ENCODE measurements at places on chromosomes 4 and X.

DNA sequence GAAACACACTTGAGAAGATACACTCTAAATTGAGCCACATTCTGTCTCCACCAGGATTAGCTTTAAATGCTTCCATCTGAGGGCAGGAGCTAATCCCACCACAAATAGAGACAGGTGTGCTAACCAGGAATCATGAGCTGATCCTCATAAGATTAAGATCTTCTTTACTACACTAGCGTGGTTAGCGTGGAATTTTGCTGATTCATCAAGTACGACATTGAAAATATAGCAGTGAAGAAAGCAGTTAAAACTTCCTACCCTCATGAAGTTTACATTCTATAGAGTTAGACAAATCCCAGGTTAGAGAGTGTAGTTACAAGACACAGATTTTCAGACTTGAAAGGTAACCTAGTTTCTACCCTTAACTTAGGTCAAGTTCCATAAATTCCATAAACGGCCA lies 5.3 kb upstream of the APELA start:
- DNase-seq = no peak

DNA sequence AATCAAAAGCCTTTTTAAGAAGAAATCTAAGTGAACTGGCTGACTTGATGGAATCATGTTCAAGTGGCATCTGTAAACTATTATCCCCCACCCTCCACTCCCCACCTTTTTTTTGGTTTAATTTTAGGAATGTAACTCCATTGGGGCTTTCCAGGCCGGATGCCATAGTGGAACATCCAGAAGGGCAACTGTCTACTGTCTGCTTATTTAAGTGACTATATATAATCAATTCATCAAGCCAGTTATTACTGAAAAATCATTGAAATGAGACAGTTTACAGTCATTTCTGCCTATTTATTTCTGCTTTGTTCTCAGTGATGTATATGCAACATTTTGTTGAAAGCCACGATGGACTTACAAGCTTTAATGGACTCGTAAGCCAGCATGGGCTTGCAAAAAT lies 162.3 kb downstream of the STIM2 start:
- no peak for DNase-seq

GRCh38 chr4:184450045-184450444 lies 24.3 kb downstream of the IRF2 start:
- no peak for DNase-seq

DNA sequence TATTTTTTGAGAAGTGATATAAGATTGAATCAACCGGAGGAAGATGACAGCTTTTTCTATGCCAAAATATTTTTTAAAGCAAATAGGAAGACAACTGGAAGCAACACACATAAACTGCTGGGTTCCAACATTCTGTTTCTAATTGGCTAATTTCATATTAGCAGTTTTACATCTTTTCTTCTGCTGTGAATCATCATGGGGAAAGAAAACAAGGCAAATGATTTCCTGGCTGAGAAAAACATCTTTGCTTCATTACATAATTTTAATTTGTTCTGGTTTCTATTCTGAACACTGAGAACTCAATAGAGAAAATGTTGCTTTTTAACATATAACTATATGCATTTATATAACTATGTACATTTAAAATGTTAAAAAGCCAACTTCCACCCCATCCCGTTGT lies 2518.5 kb downstream of the ARAP2 start:
- no peak for DNase-seq

GRCh38 chrX:154477891-154478477 lies 1.1 kb downstream of the LAGE3 start:
- no peak for DNase-seq

DNA sequence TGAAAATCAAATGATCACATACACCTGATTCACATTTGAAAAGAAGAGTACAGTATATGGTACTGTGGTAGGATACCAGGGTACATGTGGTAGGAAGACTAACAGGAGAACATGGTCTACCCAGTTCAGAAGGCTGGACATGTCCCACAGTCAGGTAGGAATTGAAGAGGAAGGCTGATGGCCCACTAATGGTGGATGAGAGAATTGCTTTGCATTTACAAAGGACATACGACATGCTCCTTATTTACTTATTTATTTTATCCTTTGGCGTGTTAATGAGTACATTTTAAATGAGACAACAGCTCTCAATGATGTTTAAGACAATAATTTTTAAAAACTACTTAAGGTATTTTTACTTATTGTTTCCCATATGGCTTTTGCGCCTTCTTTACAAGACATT lies 106.7 kb upstream of the BMP2K start:
- DNase-seq = no peak

- no peak for DNase-seq
These were observed 1.3 kb downstream of the CXCL10 start for GRCh38 chr4:76022031-76022430.

DNA sequence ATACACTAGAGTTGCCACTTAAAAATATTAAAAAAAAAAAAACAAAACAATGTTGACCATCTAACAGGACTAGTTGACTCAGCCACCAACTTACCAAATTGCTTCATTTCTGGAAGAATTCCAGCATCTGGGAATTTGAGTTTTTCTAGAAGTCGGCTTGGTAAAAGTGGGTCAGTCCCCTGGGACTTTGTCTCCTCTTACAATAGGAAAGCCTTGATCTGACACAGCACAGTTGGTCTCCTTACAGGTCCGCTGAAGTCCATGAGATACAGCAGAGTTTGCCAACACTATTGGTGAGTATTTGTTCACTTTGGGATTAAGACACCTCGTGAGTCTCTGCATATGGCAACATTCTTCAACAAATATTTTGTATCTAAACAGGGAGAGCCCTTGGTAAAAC lies 18.2 kb upstream of the DDIT4L start:
- no peak for DNase-seq

- DNase-seq = no peak
These were observed 1.8 kb downstream of the ATP11C start for GRCh38 chrX:139930916-139931645.

DNA sequence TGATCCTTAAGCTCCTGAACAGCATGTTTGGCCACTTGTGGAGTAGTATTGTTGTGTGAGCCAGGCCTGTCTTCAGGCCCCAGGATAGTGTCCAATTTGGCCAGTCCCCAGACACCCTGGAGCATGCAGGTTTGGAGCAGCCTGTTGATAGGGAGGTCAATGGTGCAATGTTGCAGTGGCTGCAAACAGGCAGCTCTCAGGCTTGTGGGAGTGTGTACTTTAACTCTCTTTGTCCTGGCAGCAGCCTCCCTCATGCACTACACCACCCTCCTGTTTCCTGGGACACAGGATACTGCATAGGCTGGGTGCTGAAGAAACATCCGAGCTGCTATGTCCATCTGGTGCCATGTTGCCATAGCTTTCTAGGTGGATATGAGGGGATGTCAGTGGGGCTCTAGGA lies 24.0 kb downstream of the TECRL start:
- DNase-seq = no peak

GRCh38 chr4:165096776-165097175 lies 15.9 kb downstream of the TMEM192 start:
- DNase-seq = no peak

DNA sequence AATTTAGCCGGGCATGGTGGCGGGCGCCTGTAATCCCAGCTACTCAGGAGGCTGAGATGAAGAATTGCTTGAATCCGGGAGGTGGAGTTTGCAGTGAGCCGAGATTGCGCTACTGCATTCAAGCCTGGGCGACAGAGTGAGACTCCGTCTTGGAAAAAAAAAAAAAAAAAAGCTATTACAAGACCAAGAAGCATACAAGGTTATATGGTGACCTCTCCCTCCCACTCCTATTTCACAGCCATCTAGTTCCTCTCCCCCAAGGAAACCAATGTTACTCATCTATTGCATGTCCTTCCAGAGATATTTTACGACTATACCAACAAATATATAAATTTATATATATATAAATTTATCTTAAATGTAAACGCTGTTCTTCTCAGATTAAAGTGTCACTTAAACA lies 3.2 kb downstream of the SLC9A7 start:
- no peak for DNase-seq

DNA sequence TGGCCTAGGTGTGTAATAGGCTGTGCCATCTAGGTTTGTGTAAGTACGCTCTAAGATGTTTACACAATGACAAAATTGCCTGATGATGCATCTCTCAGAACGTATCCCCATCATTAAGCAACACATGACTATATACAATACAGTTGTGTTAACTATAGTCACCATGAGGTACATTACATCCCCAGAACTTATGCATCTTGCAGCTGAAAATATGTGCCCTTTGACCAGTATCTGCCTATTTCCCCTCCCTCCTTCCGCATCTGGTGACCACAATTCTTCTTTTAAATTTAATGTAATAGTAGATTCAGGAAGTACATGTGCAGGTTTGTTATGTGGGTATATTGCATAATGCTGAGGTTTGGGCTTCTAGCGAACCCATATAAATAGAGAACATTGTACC lies 239.8 kb upstream of the IL1RAPL1 start:
- no peak for DNase-seq

GRCh38 chr4:38615847-38616246 lies 48.2 kb upstream of the KLF3 start:
- no peak for DNase-seq

- DNase-seq = no peak
These were observed 33.0 kb downstream of the TACC3 start for GRCh38 chr4:1754336-1754735.

GRCh38 chr4:14888790-14889572 lies 113.3 kb upstream of the CPEB2 start:
- no peak for DNase-seq

GRCh38 chrX:68462653-68463052 lies 29.4 kb upstream of the OPHN1 start:
- DNase-seq = no peak

GRCh38 chrX:47529548-47529947 lies 31.5 kb upstream of the ARAF start:
- DNase-seq = no peak

DNA sequence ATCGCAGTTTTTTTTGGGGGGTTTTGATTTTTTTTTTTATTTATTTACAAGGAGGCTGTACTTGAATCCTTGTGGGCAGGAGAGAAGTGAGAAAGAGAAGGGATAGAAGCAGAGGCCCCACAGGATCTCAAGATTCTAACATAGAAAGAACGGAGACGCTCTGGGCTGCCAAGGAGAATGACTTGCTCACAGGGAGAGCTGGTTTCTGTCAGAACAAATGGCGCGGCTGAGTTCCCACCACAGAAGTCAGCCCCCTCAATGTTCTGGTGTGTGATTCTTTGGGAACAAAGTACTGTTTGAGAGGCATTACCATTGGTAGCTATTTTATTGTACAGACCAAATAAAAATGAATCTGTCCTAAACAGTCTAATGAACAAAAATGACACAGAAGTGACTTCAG lies 80.6 kb downstream of the ATXN3L start:
- no peak for DNase-seq

DNA sequence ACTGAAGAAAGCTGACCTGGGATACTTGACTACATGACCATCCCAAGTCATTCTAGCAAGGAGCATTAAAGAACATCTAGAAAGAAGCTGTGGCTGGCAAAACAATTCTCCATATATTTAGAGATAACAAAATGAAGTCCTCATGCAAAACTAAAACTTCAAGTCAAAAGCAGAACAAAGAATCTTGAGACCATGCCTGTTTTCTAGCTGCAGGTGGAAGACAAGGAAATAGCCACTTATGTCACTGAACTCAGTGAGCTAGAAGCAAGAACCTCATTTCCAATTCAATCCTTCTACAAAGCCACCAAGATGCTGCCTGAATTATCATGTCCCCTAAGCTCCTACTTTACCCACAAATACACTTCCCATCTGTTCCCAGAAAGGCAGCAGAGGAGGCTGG lies 13.8 kb downstream of the USP46 start:
- no peak for DNase-seq

DNA sequence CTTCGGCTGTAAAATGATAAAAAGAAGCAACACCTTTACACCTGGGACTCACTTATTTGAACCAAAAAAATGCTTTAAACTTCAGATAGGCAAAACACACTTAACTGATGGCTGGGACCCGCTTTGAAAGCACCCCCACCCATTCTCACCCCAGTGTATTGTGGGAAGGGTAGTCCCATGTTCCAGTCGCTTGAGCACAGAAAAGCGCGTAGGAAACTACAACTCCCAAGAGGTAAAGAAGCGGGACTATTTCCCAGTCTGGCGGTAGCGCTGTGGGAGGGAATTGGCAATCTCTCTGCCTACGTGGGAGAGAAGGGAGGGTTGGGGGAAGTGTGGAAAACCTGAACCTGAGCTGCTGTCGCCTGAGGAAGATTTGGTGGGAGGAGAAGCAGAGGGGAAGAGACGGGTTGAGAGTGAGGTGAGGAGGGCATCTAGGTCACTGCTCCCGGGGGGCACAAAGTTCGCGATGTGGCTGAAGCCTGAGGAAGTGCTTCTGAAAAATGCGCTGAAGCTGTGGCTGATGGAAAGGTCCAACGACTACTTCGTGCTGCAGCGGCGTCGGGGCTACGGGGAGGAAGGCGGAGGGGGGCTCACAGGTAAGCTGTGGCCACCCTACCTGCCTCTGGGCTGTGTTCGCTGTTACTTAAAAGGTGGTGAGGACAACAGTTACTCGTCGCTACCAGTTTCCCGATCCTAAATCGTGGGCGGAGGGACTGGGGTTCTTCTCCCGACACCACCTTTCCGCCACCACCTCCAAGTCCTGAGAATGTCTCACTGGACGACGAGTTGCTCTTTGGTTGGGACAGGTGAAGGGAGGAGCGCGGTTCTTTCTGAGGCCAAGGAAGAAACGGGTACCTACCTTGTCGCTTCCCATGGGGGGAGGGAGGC lies at the start of gene TBC1D8B:
TBC1D8B (plus strand) TSS at position 286 of the 888 bp plus-strand sequence; CDS start at position 467, 181 bp downstream.
- no peak for DNase-seq

DNA sequence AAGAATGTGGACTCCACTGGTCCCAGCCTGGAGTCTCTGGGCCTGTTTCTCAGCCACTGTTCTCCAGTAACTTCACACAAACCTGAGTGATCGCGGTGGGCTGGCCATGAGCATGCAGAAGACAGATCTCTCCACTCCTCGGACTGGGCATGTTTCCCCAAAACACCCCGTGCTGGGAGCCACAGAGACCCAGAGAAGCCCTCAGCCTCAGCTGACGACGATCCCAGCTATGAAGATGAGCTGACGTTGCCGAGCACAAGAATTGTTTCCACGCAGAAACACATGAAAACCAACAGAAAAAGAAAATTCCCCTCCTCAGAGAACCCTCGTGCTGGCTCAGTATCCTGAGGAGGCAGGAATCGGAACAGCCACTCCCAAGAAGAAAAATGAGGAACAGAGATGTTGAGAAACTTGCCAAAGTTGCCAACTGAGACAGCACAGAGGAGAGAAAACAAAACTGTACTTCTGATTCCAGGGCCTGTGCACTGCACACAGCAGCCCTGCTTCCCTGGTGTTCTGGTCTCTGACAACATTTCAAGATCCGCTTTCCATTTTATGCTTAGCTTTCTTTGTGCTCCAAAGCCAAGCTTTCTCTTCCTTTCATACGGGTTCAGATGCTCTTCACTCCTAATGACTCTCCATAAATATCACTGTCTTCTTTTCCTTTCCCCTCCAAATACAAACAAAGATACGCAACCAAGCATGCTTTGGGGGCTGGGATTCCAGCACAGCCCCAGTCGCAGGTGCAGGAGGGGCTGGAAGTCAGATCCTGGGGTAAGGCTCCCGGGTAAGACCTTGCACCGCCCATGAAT lies 81.4 kb downstream of the IRF2 start:
- DNase-seq = no peak

Data from stimulated activated CD8-positive, alpha-beta memory T cell treated with anti-CD3 and anti-CD28 coated beads, Interleukin-15, amount 100 ng/mL, for 24 hours (primary cell).